Fibroblast of skin of back (primary cell): ENCODE measurements at places on chromosomes 13 and 19.
A peak's percentile ranks its signal among the peaks of the same experiment; 100 is the strongest.

- peak; percentile 0 for DNase-seq
Measured at GRCh38 chr13:54637366-54637765, 1608.8 kb downstream of the OLFM4 start.

GRCh38 chr13:36819739-36820090, 693 bp downstream of the RFXAP start:
- DNase-seq: peak; percentile 31

DNA sequence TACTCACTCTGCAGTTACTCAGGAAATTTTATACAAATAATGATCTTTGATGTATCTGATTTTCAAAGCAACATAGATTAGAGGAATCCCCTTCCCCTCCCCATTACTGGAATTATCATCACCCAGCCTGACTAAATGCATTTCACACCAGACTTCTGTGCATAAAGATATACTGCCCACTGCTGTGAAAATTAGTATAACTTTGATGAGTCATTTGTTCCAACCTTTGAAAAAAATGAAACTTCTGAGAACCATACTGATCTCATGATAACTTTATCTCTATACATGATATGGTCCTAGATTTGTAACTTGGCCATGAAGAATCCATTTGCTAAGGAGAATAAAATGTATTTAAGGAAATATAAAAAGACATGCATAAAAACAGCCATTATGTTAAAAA, 63.9 kb downstream of the GPC6 start:
- peak; percentile 29 for DNase-seq

DNA sequence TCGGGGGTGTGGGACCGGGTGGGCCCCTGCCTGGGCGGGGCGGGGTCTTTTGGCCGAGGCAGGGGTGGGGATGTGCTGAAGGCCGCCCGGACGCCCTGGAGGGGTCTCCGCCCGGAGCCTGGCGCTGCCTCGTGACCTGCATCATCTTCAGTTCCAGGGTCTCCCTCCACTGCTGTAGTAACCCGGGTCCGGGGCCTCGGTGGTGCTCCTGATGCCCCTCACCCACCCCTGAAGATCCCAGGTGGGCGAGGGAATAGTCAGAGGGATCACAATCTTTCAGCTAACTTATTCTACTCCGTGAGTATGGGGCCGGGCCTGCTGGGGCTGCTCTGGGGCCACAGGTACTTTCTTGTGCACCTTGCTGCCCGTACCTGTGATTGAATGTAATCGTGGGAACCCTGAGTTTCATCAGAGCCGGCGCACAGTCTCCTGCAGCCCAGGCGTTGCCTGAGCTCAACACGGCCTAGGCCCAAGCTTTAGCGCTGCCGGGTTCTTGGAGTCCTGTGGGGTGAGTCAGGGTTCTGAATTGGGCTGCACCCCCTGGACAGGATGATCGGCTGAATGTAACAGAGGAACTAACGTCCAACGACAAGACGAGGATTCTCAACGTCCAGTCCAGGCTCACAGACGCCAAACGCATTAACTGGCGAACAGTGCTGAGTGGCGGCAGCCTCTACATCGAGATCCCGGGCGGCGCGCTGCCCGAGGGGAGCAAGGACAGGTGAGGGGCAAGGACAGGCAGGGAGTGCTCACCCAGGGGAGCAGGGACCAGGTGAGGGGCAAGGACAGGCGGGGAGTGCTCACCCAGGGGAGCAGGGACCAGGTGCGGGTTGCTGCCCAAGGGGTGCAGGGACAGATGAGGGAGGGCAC, 10.5 kb downstream of the PEAK3 start:
- DNase-seq: peak; percentile 68

GRCh38 chr13:39874331-39875053, 219.0 kb downstream of the COG6 start:
- DNase-seq: no peak

- no peak for DNase-seq
Measured at GRCh38 chr19:28582796-28583195, 630.2 kb downstream of the UQCRFS1 start.

GRCh38 chr19:28868836-28869235, 344.1 kb downstream of the UQCRFS1 start:
- no peak for DNase-seq

- no peak for DNase-seq
Measured at GRCh38 chr19:11090997-11091702, 1.9 kb downstream of the LDLR start.

- peak; percentile 11 for DNase-seq
Measured at GRCh38 chr13:48653472-48653939, at the start of gene CYSLTR2. TSS of gene CYSLTR2 (plus strand) at chr13:48653929. CDS start at chr13:48706818, 52,889 bp downstream.

GRCh38 chr19:49589502-49589905, 1.5 kb upstream of the PRR12 start:
- DNase-seq: no peak

DNA sequence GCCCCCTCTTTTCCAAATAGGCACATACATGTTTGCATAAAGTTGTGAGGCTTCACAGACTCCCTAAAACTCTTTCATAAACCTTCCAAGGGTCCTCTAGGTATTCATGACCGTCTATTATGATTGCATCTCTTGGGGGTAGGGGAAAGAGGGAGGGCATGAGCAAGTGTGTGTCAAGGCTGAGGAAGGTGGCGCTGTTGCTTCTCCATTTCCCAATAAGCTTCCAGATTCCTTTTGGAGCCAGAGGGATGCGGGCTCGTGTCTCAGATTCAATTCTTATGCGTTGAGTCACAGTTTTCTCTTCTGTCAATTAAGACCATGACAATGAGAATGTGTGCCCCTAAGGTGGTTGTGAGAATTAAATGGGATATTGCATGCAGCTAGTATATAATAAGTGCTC, 51.0 kb upstream of the CYP2A7 start:
- DNase-seq: peak; percentile 5

- no peak for DNase-seq
Measured at GRCh38 chr13:28031896-28032288, 43.4 kb upstream of the URAD start.

DNA sequence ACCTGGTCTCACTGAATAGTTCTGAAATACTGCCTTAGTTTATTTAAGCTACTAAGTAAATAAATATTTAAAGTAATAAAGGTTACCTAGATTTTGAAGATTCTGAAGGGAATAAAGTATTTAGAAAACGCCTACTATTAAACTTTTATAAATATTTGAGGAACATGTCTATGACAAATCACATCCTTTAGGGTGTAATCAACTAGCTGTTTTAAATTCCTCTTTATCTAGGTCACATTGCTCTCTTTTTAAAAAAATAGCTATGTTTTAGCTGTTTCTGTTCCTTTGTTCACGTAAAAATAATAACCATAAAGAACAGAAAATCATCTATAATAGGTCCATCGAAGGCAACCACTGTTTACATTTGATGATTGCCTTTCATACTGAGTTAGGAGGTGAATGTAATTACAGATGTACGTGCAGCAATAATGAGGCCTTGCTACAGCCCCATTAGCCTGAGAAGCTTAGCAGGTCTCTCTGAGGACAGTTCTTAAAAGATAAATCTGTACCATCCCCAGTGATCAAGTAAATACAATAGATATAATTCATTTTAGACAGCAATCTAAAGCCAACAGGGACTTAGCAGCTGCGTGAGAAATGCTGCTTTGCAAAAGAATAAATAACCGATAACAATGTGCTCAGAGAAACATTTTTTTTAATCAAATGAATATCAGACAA, 449.5 kb downstream of the LIG4 start:
- peak; percentile 57 for DNase-seq

- DNase-seq: peak; percentile 43
Measured at GRCh38 chr13:29589234-29589633, 6.3 kb downstream of the SLC7A1 start.

GRCh38 chr13:35763782-35764123, 287.3 kb upstream of the MAB21L1 start:
- DNase-seq: no peak

GRCh38 chr13:49341517-49341916, 93.8 kb downstream of the CDADC1 start:
- DNase-seq: no peak

DNA sequence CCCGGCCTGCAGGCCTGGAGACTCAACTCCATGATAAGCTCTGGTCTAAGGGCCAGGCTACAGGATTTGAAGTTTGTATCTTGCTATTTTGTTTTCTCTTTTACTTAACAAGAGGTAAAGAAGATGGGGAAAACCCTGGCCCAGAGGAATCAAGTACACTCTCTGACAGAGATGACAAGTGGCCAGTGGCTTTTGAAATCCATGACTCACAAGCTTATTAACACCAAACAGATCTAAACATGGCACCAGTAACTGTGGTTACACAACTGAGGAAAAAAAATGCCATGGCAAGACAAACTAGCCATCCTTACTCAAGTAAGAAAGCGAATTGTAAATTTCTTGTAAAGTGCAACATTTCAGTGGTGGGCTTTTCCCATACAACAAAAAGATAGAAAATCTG, 72.6 kb upstream of the SERTM1 start:
- DNase-seq: no peak

DNA sequence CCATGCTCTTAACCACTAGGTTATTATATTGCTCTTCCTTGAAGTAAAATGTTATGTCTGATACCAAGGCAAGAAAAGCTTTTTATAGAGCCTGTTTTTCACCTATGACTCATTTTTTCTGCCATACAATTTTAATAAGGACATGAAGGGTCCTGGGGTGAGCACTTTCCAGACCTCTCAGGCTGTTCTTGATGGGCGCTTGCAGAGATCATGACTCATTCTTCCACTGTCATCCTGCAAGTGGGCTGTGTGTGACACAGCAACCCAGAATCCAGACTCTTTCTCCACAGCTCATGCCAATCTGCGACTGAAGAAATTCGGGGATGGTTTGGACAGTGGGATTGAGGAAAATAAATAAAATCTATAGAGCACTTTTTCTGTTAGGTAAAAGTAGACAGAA, 506.7 kb upstream of the NBEA start:
- DNase-seq: peak; percentile 78

GRCh38 chr19:38143847-38144246, 80.2 kb downstream of the DPF1 start:
- no peak for DNase-seq

- DNase-seq: no peak
Measured at GRCh38 chr13:27973961-27974662, 5.0 kb upstream of the CDX2 start.

DNA sequence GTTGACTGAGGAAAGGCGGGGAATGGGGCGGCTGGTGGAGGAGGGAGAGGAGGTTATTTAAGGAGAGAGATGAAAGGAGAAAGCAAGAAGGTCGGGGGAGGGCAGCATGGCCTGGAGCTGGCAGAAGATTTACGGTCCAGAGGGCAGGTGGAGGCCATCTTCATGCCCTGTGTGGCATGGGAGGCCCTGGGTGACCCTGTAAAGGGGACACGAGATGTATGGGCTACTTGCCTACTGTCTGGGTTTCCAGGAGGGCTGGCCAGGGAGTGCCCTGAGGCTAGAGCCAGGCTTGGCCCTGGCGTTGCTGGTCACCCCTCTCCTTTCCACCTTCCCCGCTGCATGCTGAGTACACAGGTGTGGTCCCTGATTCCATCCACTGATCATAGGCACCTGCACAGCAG, 6.1 kb downstream of the WTIP start:
- no peak for DNase-seq

DNA sequence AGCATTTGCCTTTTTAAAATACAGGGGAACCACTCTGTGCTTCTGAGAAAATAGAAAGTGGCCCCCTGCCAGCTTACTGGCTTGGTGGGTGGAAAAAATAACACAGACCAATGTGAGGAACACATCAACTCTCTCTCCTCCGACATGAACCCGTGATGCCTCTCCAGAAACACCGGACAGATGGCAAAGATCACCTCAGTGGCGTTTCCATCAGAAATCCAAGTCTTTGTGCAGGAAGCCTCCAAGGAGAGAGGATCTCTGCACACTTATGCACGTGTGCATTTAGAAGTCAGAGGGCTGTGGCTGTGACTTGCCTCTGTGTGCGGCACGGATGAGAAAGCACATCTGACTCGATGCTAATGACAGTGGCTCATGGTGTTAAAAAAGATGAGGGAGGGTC, 112.3 kb upstream of the KLF12 start:
- peak; percentile 49 for DNase-seq

DNA sequence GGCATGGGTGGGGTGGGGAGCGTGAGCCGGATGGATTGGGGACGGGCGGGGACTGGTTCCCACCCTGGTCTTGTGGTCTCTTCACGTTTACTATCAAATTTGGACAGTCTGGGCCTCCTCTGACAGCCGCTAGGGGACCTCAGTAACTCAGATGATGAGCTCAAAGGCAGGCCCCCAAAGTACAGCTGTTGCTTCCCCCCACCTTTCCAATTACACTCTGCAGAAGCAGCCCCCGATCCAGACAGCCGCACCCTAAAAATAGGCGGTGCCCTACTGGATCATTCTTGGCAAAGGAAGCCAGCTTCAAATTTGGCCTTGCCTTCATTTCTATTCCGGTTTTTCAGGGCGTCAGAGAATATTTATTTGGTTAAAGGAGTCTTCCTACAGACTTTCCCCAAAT, 1.9 kb upstream of the FOXO1 start:
- DNase-seq: peak; percentile 20

- DNase-seq: no peak
Measured at GRCh38 chr13:75294110-75294509, 187.9 kb downstream of the TBC1D4 start.

GRCh38 chr13:49645451-49645850, 17.1 kb downstream of the ARL11 start:
- DNase-seq: no peak

DNA sequence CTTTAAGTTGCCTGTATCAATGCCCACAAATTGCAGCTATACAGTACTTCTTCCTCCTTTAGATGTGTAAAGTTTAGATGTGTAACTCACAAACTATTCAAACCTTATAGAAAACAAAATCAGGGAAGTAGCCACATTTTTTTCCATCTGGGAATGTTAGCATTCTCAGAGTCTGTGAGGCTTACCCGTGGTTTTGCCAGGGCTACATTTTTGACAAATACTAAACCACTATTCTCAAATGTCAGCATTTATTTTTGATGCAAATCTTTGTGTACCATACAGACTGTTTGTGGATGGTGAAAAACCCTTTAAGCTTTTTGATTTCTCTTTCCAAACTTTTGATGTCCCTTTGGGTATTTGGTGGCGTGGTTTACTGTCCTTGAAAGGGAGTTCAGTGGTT, 216.4 kb downstream of the POSTN start:
- peak; percentile 89 for DNase-seq

DNA sequence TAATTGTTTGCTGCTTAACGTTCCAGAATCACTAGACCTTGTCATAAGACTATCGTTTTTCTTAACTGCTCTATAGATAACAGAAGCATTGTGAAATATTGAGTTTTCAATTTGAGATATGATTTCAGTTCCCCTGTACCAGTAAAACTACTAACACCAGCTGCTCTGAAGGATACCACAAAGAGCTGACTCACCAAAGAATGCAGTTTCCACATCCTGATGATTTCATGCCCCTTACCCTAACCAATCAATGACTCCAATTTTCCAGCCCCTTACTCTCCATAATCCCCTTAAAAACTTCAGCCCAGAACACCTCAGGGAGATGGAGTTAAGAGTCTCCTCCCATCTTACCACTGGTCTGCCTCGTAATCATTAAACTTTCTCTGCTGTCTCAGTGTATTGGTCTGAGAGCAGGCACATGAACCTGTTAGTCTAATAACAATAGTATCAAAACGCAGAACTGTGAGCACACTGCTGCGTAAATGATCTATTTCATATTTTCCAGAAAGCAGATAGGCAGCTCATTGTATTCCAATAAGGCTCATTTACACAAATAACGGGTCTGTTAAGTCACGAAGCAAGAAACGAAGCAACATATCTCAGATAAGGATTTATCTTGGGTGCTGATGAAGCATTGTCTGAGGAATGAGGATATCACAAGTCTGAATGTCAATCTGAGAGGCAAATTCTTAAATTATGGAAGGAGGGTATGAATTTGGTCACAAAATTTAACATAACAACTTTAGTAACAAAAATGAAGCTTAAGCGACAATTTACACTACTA, 14.1 kb upstream of the CCNA1 start:
- peak; percentile 46 for DNase-seq
